ENCODE measurements at places on chromosomes 3 and 15.

GRCh38 chr15:88882785-88883184, 12.6 kb downstream of the HAPLN3 start:
- no peak for DNase-seq

DNA sequence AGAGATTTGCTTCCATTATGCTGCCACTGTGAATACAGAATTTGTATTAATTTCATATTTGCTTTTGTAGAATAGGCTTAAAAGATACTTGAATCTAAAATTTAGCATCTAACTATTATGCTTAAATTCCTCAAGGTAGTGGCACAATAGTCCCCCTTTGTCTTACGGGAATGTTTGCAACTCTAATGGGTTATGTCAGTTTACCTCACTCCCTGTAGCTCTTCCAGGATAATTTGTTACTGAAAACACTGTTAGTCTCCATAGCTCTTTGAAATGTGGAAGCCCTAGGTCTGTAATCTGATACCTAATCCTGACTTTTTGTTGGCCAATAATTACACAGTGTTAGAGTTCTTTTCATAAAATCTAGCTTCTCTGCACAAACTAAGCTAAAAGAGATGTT, 433.4 kb downstream of the PYDC2 start:
- DNase-seq, result no peak

- no peak for DNase-seq
These were observed 260.4 kb downstream of the RPLP1 start for GRCh38 chr15:69712991-69713390.

GRCh38 chr3:194475978-194476377, 10.8 kb downstream of the ATP13A3 start:
- no peak for DNase-seq

- no peak for DNase-seq
These were observed 9.2 kb upstream of the LYZL4 start for GRCh38 chr3:42419563-42419962.

DNA sequence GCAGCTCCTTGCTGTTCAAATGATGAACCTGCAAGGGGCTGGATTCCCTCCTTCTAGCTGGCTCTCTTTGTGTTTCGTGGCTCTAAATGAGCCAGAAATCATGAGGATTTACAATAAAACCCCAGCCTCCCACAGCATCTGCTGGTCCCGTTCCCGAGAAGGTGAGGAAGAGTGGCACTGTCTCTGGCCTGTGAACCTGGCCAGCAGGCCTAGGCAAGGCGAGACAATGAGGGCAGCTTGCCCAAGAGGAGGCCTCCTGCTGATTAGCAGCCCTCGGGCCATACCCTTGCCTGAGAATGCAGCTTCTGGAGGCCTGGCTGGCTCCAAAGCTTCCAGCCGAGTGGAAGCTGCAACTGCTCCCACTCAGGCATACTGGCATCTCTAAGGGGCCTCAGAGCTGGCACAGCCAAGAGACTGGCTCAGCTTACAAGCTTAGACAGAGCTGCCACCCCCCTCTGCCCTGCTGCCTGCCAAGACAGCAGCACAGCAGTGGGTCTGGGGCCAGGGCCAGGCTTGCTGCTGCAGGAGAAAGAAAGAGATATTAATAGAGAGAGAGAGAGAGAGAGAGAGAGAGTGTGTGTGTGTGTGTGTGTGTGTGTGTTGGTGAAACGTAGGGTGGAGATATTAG, 76.5 kb downstream of the HMG20A start:
- no peak for DNase-seq

DNA sequence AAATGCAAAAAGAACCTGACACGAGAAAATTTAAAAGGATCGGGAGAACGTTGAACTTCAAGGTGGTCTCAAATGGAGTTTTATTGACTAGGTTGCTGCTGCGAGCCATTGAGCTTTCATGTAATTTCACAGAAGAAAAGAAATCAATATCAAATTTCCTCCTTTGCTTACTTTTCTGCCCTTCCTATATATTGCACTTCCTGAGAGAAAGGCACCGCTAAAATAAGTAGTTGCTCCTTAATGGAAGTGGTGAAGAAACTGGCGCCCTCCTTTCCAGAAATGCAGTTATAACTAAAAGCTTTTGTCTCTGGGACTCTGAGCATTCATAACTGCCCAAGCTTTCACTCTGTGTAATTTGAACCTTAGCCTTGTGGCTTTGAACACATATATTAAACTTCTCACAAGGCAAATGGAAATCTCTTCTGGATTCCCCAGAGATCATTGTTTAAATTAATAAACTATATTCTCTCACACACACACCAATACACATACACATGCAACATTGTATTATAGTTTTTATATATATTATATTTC, 13.4 kb downstream of the EID1 start:
- DNase-seq, result no peak

DNA sequence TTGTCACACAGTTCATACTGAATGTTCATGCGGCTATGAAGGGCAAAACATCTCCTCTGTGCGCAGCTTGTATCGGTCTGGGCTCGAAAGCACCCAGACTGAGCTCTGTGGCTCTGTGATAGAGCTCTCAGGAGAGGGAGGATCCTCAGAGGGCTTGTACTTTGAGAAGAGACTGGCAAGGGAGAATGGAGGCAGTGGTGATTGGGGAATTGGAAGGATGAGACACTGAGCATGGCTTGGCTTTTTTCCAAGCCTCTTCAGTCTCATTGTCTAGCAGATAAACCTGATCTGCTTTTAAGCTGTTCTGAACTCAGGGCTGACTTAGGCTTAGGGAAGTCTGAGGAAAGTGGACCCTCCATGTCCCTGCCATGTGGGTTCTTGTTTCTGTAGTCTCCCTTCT, 43.0 kb downstream of the RAD54L2 start:
- DNase-seq, result no peak

- DNase-seq, result no peak
These were observed 12.3 kb upstream of the MB21D2 start for GRCh38 chr3:192929755-192930547.

DNA sequence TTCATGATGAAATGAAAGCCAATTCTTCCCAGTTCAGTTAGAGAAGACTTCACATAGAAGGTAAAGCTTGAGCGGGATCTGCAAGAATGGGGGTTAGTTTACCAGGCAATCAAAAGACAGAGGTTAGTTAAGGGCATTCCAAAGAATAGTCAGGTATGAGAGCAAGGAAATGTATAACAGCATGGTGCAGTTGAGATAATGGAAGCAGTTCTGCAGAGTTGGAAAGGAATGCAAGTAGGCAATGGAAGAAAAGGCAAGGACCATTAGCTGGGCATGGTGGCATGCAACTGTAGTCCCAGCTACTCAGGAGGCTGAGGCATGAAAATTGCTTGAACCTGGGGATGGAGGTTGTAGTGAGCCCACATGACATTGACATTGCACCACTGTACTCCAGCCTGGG, 55.0 kb downstream of the LSAMP start:
- no peak for DNase-seq

GRCh38 chr3:36991923-36992805, 767 bp downstream of the EPM2AIP1 start:
- DNase-seq, result no peak

DNA sequence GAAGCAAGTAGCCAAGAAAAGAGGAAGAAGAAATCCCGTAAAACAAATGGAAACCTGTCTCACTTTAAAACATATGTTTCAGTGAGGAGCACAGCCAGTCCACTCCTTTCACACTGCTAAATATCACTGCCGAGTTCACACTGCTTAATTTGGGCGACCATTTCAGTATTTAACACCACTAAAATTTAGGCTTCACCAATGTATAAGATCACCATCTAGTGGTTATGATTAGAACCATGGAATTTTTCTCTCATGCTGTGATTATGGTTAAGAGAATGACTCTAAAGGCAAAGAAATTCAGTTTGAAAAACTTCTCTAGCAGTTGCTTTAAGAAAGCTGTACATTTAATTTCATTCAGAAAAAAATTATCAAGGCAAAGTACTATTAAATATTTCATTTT, 16.6 kb downstream of the SLC4A7 start:
- no peak for DNase-seq

DNA sequence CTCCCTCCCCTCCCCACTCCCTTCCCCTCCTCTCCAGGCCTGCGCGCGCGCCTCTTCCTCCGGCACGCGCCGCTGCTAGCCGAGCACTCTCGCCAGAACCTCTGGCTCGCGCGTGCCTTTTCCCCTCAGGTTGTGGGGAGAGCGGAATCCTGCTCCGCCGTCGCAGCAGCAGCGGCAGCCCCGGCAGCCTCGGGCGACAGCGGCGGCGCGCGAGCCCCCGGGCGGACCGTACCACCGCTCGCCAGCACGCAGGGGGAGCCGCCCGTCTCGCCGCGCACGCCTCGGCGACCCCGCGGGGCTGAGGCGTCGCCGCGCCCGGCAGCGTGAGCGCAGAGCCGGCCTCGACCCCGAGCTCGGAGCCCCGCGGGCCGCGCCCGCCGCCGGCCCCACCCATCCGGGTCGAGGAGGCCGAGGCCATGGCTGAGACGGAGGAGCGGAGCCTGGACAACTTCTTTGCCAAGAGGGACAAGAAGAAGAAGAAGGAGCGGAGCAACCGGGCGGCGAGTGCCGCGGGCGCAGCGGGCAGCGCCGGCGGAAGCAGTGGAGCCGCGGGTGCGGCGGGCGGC, at the start of gene CDV3:
CDV3 (plus strand) TSS at position 58 of the 566 bp plus-strand sequence; CDS start at position 417, 359 bp downstream.
- no peak for DNase-seq

DNA sequence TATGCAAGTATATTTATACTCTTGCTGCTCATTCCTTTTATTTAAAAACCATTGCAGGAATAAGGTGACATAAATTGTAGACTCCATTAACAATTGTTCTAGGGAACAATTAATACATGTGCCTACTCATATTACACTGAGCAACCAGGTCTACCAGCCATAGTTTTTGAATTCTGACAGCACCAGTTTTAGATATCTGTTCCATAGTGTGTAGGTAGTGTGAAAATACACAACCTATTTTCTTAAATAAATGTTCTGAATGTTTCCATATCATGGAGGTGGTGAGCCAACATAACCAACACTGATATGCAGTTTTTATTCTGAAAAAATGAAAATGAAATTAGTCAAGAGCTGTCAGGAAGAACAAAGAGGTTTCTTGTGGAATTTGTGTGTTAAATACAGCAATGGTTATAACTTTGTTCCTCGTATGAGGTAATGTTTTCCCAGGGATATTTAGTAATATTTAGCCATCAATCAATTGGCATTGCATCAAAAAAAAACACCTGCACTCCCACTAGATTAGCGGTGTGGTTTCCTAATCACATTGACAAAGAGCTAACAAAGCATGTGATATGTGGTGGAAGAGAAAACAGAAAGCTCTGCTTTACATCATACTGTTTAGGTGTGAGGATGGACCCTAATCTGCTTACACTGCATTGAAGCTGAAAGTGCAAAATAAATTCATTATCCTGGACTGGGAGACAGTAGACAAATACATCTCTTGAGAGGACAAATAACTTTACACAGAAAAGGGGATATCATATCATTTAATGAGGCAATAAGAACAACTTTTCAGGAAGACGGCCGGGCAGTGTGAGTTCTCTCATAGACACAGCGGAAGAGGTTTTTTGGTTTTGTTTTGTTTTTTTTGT, 369.5 kb upstream of the THBS1 start:
- DNase-seq, result no peak

DNA sequence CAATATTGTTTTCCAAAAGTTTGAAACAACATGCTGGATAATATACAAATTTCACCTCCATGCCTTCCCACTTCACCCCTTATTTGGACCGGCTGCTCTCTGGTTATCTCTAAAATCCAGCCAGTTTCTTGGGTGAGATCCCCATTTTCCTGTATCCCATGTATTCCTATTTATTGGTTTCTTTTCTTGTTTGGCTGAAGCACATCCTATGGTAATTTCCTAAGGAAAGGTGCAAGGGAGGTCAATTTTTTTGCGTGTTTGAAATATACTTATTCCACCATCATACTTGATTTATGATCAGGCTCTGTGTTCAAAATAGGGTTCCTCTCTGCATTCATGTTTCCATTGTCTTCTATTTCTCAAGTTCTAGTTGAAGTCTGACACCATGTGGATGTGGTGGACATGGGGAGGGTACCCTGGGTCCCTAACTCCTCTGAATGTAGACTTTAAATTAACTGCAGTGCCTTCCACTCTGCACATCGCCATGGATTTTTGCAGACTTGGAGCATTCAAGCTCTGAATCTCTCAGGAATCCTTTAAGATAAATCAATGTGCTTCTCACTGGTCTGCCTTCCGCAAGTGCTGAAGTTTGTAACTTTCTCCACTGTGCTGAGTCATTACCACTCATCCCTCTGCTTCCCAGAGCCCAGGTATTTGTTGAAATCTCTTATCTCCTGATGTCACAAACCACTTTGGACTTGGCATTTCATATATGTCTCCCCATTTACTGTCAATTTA, 52.1 kb upstream of the TLE3 start:
- no peak for DNase-seq

- DNase-seq, result no peak
These were observed 84.9 kb upstream of the POU1F1 start for GRCh38 chr3:87361271-87361670.

DNA sequence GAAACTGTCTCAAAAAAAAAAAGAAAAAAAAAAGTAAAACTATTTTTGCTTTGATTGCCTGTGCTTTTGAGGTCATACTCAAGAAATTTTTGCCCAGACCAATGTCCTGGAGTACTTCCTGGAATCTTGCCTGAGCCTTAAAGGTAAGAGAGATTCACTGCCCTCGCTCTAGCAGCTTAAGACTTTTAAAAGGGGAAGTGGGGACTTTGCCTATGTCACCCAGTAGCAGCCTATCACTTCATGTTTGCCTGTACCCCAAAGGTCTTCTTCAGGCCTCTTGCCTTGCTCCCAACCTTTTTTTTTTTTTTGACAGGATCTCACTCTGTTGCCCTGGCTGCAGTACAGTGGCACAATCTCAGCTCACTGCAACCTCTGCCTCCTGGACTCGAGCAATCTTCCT, 18.9 kb upstream of the GOLGB1 start:
- DNase-seq, result no peak

DNA sequence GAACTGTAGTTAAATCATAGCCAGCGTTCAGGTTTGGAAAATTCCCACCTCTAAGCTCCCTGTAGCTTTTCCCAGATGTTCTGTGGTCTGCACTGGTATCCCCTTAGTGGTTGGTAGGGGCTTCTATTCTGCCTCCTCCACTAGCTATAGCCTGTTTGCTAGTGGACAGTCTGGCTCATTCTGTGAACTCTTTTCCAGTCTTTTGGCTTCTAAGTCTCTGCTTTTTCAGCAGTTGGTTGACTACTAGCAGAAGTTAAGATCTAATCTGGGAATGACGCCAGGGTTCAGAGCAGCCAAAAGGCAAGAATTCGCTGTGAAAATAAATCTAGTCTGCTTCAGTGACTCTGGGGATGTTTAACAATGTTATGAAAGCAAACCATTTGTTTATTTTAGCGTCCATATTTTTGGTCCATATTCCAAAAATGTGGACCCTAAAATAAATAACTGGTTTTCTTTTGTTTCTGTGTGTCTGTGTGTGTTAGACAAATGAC, 73.7 kb upstream of the WDR72 start:
- DNase-seq, result no peak

- DNase-seq, result no peak
These were observed 108.8 kb downstream of the TOP2B start for GRCh38 chr3:25555695-25556437.

DNA sequence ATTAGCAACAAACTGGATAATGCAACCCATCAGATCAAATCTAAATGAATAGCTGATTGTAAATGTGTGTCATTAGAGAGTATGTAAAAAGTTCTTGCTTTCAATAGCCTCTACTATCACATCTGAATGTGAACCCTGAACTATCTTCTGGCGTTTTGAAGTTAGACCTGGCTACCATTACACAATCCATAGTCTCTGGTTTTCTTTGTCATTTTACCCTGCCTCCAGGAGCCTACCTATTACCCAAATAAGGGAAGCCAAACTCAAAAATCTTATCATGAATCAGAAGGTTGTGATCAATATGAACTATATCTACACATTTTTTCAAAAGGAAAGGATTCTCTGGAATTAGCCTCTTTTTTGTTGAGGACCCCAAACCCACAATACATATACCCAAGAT, 31.8 kb downstream of the PCYT1A start:
- no peak for DNase-seq

All from activated T-helper 1 cell treated with anti-CD3 and anti-CD28 coated beads, Interleukin-2, amount 50 U/mL, for 16 hours (primary cell).